ENCODE measurements at places on chromosomes 3 and 15. TPM values are rescaled to one million over a fixed set of nuclear protein-coding genes. Genes with fewer than 3 reads are reported as not detected.

The FOXB1 gene
- total RNA-seq = not detected

The TMEM40 gene
- 0.27 TPM for total RNA-seq

The CLRN1 gene
- not detected for total RNA-seq

The ONECUT1 gene
- total RNA-seq = 0.16 TPM
